ENCODE measurements at places on chromosomes 4 and X.

DNA sequence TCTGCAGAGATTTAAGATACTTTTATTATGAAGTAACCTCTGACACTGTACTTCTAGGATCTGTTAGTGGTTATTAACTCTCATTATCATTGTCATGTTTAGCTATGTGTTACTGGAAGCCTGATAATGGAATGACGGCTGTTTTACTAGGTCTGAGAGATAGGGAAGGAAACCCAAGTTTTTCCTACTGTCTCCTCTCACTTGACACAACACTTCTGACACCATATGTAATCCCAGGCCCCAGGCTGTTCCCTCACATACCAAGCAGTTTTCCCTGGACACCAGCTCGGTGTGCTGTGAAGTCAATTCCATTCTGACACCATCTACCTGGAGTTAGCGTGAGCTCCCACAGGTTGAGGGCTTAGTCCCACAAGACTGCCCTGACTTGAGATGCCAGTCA, 85.6 kb downstream of the ZNF674 start:
- no peak for DNase-seq

- no peak for DNase-seq
Observed at GRCh38 chr4:8939840-8940742, 68.5 kb upstream of the HMX1 start.

DNA sequence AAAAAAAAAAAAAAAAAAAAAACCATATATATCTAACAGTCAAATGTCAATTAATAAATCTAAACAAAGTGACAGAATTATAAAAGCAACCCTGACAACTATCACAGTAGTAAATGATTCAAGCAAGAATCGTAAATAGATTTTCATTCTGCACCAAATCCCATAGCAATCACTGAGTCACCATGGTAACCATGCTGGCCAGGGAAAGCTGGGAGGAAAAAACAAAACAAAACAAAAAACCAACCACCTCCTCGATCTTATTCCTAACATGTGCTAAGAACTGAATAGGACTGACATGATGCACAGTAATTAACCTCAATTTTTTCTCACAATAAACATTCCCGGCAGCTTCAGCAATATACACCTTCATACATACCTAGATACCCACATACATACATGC, 30.6 kb upstream of the RAB40A start:
- no peak for DNase-seq

GRCh38 chr4:158578476-158578875, 56.8 kb downstream of the RXFP1 start:
- DNase-seq, result no peak

- DNase-seq, result no peak
Observed at GRCh38 chr4:8351931-8352367, 82.4 kb downstream of the HTRA3 start.

DNA sequence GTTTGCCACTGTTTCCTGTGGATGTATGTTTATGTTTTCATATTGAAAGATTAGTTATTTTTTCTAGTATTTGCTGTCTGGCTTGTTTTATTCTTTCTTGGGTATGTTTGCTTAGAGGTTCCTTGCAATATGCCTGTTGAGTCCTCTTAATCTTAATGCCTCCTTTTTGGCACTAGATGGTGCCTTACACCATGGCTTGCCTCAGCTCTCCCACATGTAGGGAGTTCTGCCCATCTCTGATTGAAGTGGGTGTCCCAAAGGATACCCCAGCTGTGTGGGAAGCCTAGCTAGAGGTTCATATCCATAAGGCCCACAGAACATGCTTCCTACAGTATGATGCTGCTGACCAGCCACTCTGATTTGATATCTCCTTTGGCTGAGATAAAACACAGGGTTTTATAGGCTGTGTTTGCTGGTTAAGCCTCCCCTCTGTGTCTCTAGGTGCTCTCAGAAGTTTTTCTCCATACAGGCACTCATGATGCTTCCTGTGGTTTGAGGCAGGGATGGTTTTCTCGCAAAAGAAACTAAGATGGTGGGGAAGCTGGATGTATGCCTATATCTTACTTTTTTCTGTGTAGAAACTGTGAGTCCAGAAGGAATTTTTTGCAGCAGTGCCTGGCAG, 162.4 kb downstream of the ASB9 start:
- DNase-seq, result no peak

GRCh38 chr4:176642472-176642871, 150.2 kb downstream of the VEGFC start:
- DNase-seq, result no peak

GRCh38 chrX:13452283-13452682, 117.1 kb upstream of the EGFL6 start:
- no peak for DNase-seq

DNA sequence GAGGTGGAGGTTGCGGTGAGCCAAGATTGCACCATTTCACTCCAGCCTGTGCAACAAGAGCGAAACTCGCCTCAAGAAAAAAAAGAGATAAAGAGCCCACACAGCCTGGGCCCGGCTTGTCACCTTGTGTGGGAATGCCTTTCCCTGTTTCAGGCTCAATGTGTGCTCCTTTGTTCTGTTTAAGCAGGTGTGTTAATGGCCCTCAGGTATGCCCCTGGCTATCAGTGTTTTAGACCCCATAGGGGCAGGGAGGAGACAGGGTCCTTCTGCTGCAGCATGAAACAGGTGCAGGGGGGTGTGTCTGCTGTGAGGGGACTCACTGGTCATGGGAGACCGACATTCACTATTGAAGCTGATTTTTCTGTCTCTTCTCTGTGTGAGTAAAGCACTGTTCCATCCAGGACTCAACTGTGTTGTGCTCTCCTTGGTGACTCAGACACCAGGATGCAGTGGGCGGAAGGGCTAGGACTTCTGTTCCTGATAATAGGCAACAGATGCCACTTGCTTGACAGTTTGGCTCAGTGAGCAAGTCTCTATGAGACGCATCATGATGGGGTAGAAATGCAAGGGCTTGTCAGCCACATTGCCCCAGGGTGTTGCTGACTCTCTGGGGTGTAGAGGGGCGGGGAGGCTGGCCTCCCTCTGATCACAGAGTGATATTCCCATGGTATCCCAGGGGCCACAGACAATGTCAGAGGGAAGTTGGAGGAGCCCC, 15.6 kb upstream of the LAP3 start:
- peak; percentile 38 for DNase-seq

- no peak for DNase-seq
Observed at GRCh38 chr4:181970366-181970765, 272.8 kb upstream of the TENM3 start.

GRCh38 chr4:88927420-88927819, 129.6 kb downstream of the FAM13A start:
- no peak for DNase-seq

- no peak for DNase-seq
Observed at GRCh38 chr4:105843941-105844340, 51.3 kb upstream of the NPNT start.

Measured in coronary artery (tissue), 2 donors.